ENCODE measurements at places on chromosomes 5 and 9. TPM values are rescaled to one million over a fixed set of nuclear protein-coding genes. Genes with fewer than 3 reads are reported as not detected.

The PAPPA gene
- total RNA-seq = 43.0 TPM

The IL3 gene
- not detected for total RNA-seq

The ECM2 gene
- total RNA-seq = not detected

The HSPA4 gene
- 221 TPM for total RNA-seq

The FRRS1L gene
- total RNA-seq = not detected

GRCh38 chr5:58921159-58921558 lies 338.3 kb downstream of the RAB3C start:
- no peak for DNase-seq

DNA sequence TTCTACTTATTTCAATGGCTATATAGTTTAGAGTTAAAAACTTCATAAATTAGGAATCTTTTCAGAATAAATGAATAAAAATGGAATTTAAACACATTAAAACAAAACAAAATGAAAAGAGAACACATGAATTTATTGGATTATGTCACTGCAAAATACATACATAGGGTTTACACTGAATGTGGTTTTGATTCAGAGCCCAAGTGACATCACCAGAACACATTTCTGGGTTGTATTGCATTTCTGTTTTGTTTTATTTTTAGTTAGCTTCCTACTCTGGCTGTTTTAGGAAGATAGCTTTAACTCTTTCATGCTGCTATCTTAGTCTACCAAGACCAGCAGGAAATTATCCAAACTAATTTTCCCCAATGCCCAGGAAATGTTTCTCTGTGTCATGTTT lies 1935.0 kb downstream of the EFNA5 start:
- no peak for DNase-seq

DNA sequence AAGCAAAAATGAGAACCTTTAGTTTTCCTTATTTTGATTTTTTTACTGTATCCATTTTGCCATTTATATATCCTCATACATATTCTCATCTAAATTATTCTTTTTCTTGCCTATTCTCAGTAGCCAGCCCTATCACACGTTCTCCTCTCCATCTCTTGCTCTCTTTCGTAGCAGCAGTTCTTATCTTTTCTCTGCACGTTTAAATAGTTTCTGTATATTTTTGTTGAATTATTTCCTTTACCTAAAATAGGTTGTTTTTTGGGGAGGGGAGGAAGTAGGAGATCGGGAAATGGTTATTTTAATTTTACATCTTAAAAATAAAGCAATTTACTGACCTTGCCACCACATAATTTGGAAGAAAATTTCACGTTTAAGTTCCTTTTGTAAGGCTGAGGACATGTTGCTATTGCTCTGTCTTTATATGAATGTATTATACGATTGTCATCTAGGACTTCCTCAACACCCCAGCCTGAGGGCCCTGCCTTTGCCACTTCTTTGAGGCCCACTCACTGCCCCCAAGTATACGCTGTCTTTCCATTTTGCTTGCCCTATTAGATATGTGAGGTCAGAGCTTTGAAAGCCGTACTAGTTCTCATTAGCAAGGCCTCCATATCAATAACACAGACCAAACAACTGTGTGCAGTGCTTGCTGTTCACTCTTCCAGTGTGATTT lies 140.3 kb downstream of the GNAQ start:
- DNase-seq = no peak

DNA sequence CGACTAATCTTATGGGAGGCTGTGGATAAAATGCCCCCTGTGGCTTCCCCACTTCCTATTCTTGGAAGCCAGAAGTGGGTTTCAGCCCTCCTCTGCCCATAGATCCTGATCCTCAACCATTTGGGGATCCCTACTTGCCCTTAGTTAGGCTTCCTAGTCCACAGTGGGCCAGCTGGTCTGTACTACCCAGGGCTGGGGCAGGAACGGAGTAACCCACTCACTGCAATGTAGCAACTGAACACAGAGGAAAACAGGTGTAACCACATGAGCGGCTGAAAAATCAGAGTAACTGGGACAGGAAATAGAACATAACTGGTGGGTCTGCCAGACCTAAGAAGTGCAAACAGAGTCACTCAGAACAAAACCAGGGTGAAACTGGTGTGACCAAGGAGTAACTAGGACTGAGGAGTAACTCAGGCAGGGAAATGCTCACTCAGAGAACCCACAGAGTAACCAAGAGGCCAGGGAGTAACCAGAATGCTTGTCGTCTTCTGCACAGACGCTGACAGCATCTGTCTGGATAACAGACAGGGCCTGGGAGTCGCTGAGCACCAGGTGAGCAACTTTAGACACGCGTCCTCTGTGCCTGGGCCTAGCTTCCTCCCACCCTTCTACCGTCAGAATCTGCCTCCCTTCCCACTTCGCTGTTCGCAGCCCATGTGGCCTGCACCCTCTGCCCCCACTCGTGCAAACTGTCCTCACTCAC lies 1.0 kb downstream of the AQP3 start:
- no peak for DNase-seq

- peak; percentile 91 for DNase-seq
Measured at GRCh38 chr9:107750741-107751566, 261.4 kb upstream of the KLF4 start.

DNA sequence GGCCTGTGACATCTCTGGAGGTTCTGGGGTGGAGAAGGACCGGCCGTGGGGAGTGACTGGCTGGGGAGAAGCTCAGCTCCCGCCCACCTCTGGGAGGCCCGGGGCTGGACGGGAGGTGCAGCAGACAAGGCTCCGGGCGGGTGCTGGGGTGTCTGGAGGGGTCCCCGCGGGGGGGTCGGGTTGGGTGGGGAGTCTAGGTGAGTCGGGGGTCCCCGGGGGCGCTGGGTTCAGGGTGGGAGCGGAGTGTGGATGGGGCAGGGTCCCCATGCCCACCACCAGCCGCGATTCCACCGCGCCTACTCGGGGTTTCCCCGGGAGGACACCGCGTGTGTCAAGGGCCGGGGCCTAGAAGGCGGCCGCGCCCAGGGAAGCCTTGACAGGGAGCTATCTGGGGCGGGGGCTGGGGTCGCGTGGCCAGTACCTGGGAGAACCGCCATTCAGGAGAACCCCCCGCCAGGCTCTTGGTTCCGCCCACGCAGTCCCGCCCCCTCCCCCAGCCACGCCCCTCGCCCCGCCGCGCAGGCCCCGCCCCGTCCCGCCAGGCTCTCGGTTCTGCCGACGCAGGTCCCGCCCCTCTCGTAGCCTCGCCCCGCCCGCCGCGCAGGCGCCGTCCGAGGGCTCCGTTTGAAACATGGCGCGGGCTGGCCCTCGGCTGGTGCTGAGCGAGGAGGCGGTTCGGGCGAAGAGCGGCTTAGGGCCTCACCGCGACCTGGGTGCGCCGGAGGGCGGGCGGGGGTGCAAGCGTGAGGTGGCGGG lies at the start of gene CEP72:
Gene CEP72, plus strand, starts transcription at position 610 of the 756 bp plus-strand sequence. Its CDS starts 22 bp downstream, at position 632.
- peak; percentile 82 for DNase-seq

GRCh38 chr5:59178482-59178881 lies 595.6 kb downstream of the RAB3C start:
- DNase-seq = no peak

DNA sequence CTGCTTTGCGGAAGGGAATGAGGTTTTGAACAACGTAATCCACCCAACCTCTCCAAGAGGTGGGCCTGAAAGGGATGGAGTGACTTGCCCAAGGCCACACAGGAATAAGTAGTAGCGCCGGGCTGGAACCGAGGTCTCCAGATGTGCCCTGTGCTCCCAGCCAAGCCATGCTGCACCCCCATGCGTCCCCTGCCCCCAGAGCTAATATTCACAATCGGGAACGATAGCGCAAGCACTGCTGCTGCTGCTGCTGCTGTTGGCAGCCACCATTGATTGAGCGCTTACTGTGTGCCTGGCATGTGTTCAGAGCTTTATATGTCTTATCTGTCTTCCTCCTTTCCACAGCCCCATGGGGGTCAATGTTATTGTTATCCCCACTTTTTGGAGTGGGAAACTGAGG lies 43.9 kb downstream of the AMBP start:
- no peak for DNase-seq

GRCh38 chr9:110828264-110828663 lies 159.7 kb downstream of the MUSK start:
- DNase-seq = no peak

GRCh38 chr5:14351086-14351661 lies 208.0 kb downstream of the TRIO start:
- no peak for DNase-seq

GRCh38 chr5:128144491-128144890 lies 60.9 kb downstream of the SLC12A2 start:
- DNase-seq = no peak

- no peak for DNase-seq
Measured at GRCh38 chr5:38468978-38469706, 87.3 kb downstream of the LIFR start.

DNA sequence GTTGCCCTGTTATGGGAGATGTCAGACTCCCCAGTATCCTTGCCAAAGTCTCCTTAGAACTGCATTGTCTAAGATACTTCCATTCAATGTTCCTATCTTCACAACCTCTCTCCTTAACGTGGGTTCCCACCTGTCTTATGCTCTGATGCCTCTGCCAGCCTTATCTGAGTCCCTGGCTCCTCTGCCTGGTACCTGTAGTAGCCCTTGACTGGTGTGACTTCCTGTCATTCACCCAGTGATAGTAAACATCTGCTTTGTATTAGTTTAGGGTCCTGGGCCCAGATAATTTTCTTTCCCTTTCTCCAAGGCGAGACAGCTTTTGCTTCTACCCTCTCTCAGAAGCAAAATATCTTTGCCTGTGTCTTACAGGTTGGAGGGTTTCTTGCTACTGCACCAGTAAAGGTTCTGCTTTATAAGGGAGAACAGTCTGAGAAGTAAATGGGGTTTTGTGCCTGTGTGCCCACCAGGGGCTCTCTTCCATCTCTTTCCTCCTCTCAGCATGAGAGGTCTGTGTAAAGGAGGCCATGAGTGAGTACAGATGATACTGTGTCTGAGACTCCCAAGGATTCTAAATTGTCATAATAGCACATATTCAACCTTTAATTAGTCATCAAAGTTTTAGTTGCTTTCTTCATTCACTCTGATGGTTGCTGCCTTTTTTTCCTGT lies 220.8 kb downstream of the PRR16 start:
- no peak for DNase-seq

DNA sequence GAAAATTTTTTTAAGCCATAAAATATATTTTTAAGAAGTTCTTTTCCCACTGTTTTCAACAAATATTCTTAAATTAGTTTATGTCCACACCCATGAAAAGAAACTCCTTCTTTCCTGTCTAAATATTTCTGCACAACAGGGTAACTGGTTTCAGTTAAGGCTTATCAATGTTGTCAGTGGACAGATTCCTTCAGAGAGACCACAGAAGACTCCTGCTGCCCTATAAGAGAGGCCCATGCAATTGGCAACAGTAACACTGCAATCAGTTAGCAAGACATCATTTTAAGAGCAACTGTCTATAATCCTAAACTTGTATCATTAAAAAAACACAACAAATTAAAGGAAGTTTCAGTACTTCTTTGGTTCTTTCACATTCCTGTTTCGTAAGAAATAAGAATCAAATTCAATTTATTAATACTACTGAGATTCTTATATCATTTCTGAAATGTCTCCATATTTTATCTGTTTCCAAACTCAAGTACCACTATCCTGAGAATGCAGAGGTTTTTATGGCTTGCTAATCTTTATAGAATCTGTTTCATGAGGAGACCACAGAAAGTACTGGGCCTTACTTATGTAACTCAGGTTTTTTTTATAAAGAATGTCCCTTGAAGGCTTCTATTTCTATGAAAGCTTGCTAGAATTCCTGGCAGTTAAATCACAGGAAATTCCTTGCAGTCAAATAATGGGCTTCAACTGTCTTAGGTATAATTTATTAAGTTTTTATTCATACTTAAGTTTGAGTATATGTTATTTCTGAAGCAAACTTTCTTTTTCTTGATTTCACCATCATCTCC lies 240.2 kb downstream of the RFX3 start:
- no peak for DNase-seq

DNA sequence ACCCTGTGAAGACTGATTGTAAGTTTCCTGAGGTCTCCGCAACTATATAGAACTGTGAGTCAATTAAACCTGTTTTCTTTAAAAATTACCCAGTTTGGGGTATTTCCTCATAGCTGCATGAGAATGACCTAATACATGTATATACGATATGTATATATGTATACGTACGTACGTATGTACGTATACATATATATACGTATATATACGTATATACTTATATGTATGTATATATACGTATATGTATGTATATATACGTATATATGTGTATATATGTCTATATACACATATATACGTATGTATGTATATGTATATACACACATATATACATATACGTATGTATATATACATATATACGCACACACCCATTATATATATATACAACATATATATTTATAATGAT lies 1153.0 kb upstream of the CDH18 start:
- no peak for DNase-seq

DNA sequence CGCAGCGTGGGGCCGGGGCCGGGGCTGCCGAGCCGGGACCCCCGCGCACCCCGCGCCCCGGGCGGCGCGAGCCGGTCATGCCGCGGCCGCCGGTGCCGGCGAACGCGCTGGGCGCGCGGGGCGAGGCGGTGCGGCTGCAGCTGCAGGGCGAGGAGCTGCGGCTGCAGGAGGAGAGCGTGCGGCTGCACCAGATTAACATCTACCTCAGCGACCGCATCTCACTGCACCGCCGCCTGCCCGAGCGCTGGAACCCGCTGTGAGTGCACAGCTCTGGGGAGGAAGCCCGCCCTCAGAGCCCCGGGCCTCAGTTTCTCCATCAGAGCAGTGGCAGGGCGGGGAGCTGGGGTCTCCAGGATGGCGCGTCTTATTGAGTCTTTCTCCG lies 335 bp downstream of the GALNT12 start:
- no peak for DNase-seq

GRCh38 chr5:36870399-36871040 lies 6.0 kb upstream of the NIPBL start:
- peak; percentile 76 for DNase-seq

GRCh38 chr5:169602535-169602934 lies 19.0 kb downstream of the SPDL1 start:
- no peak for DNase-seq

DNA sequence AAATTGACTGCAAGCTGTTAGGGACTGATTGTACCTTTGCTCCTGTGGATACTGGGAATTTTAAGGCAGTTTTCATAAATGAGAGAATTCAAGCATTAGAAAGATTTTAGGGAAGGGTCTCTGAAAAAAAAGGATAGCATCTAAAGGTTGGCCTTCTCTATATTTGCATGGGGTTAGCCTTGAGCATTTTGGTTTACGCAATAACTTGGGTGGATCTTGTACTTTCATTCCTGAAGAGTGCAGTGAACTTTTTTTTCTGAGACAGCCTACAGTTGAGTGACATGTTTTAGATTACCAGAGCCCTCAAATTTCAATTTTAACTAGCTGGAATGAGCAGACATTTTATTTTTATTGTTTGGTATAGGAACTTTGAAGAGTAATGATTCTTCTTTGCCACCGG lies 91.6 kb upstream of the NR3C1 start:
- no peak for DNase-seq

DNA sequence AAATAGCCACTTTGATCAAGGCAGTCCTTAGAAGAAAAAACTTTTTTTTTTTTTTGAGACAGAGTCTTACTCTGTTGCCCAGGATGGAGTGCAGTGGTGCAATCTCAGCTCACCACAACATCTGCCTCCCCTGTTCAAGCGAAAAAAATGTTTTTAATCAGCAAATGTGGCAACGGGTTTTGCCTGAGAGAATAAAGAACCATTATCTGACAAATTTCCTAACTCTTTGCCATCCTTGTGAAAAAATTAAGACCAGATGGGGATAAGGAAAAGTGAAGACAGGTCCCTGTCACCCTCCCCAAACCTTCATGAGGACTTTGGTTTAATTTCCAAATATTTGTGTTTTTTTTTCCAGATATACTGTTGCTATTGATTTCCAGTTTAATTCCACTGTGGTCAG lies 107.3 kb upstream of the SPOCK1 start:
- no peak for DNase-seq

- no peak for DNase-seq
Measured at GRCh38 chr9:70406434-70406862, 8.0 kb downstream of the KLF9 start.

Data from NCI-H460 (cell line).